ENCODE measurements at places on chromosomes 13 and 19.

- DNase-seq: no peak
Measured at GRCh38 chr19:2591537-2592291, 110.8 kb downstream of the GNG7 start.

DNA sequence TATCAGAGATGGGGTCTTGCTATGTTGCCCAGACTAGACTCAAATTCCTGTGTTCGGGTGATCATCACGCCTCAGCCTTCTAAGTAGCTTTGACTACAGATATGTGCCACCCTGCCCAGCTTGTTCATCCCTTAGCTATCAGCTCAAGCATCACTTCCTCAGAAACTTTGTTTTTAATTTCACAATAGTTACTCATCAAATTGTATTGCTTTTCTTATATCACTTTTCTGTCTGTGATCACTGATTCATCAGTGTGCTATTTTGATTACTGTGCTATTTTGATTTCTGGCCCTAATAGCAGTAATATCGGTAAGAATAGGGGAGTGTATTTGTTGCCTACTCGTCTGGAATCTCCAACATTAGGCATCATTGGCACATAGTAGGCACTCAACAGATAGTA lies 878.6 kb upstream of the PCDH20 start:
- DNase-seq: no peak

DNA sequence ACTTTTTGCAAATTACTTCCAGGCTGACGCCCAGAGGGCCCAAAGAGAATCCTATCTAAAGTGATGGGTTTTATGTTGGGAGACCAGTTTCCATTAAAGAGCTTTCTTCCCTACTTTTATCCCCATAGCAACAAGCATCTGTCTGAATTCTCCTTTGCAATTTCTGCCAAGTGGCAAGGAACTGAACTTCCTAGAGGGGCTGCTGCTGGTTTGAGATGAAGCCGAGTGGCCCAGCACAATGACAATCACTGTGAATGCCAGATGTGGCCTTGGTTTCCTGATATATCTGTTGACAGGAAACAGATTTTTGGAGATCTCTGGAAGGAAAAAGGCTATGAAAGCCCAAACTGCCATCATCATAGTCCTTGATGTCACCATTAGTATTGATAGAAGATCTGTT lies 198.6 kb downstream of the OXGR1 start:
- DNase-seq: no peak

DNA sequence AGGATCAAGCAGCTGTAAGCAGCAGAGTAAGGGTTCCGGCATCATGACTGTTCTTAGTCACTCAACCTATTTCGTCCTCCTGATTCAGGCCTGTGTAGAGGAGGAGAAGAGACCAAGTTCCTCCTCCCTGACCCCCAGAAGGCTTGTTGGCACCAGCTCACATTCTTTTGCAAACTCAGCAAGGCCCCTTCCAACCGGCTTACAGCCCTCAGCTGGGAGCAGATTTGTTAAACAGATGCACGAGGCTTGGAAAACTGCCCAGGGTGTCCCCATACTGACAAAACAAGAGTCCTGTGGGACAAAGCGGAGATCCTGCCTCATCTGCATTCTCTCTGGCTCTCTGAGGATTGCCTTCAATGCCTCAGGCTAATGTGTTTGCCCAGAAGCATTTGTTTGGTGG lies 113.2 kb upstream of the SOX21 start:
- peak; percentile 52 for DNase-seq

DNA sequence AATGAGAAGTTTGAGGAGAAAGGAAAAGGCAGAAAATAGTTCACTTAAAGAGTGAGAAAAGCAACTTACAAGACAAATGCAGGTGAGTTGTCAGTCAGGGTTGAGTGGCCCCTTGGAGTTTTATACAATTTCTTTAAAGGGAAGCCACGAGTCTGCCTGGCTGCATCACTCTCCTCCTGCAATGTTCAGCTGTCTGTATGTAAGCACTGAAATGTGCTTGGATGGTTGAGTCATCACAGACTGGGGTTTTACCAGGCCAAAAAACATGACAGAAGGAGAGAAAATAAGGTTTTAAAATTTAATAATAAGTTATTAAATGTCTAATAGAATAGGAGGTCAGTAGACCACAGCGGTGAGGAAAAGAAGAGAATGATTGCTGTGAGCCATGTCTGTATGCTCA lies 51.0 kb upstream of the FGF14 start:
- DNase-seq: no peak

DNA sequence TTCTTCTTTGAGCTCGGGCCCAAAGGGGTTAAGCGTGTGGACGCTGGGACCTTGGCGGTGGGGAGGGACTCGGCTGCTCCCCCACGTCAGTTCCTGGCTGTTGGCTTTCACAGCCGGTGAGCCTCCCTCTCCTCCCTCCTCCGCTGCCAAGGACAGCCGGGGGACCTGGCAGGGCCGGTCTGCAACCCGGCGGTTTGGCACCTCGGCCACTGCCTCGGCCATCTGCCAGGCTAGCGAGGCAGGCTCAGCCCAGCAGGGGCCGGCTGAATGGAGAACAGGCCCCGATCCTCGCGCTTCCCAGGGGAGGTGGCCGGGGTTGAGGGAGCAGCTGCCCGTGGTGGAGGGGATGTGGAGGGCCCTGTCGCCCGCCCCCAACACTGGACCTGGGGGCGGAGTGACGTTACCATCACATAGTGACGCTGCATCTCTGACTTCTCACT lies 5.0 kb downstream of the TLE5 start:
- DNase-seq: no peak

- DNase-seq: no peak
Measured at GRCh38 chr13:23751195-23751594, 138.0 kb downstream of the MIPEP start.

DNA sequence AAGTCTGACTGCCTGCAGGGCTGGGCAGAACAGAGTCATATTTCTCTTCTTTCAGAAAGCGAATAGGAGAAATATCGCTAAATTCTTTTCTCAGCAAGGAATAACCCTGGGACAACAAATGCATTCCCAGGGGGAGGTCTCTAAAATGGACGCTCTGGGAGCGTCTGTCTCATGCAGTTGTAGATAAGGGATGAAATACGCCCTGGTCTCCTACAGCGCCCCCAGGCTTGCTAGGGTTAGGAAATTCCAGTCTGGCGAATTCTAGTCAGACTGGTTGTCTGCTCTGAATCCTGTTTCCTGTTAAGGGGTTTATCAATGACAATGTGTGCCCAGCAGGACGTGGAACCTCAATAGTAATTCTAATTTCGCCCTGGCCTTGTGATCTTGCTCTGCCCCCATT lies 1214.1 kb downstream of the DIAPH3 start:
- DNase-seq: no peak

DNA sequence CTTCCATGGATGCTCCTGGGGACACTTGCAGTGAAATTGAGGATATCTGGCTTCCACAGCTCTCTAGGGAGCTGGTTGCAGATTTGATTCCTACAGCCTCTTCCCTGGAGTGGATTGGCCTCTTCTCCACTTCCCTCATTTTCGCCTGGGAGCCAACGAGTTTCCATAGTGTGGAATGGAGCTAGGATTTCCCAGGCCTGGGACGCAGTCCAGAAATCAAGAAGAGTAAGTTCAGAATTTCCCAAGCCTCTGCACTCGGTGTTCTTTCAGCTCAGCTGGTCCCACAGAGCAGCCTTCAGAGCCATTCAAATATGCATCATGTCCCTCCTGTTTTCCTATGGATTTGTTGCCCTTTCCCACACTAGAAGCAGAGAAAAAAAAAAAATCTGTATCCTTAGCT lies 68.2 kb downstream of the RAP2A start:
- DNase-seq: no peak

DNA sequence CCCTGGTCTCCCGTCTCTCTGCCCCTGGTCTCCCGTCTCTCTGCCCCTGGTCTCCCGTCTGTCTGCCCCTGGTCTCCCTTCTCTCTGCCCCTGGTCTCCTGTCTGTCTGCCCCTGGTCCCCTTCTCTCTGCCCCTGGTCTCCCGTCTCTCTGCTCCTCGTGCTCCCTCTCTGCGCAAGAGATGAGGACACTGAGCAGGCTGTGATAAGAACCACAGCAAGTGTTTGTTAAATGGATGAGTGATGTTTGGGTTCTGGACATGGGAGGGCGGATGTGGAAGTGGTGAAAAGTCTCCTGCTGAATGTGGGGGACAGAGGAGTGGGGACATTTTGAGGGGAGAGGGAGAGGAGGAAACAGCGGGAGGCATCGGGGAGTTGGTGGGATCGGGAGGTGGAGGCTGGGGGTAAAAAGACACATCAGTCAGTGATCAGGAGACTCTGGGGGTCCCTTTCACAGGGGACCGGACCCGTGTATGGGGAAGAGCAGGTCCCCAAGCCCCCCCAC lies 8.0 kb downstream of the NPAS1 start:
- no peak for DNase-seq

DNA sequence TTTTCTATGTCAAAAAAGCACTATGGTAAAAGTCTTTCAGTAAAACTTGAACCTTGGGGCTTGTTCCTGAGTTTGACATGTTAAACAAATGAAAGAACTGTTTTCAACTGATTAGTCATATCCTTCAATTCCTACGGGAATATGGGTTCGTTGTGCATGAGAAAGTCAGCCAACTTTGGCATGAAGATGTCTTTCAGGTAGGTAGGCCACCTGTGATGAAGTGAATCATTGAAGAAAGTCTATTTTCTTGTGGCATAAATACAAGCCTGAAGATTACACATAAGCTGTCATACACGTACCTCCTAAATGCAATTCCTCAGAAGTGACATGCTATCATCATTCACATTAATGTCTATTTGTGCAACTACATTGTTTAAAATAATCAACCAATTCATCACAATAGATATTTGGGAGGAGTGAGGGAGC lies 513.0 kb downstream of the IRS2 start:
- DNase-seq: no peak

- DNase-seq: no peak
Measured at GRCh38 chr13:79374578-79374977, 31.5 kb downstream of the RBM26 start.

DNA sequence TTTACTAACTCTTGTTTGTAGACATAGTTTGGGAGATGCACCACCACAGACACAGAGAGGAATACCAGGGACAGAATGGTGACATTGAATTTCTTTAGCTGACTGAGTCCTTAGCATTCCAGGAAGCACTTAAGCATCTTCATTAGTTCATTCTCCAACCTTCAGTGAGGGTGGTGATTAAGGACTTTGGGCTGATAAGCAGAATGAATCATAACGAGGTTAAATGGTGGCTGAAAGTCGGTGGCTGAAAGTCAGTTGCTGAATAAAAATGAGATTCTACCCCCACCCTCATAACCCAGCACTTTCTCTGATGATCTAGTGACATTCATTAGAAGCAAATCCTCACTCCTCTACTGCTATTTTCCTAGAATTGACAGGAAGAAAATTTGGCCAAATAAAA lies 10.6 kb downstream of the PCDH8 start:
- no peak for DNase-seq

GRCh38 chr19:18279516-18280246 lies 1.7 kb downstream of the JUND start:
- DNase-seq: peak; percentile 95

DNA sequence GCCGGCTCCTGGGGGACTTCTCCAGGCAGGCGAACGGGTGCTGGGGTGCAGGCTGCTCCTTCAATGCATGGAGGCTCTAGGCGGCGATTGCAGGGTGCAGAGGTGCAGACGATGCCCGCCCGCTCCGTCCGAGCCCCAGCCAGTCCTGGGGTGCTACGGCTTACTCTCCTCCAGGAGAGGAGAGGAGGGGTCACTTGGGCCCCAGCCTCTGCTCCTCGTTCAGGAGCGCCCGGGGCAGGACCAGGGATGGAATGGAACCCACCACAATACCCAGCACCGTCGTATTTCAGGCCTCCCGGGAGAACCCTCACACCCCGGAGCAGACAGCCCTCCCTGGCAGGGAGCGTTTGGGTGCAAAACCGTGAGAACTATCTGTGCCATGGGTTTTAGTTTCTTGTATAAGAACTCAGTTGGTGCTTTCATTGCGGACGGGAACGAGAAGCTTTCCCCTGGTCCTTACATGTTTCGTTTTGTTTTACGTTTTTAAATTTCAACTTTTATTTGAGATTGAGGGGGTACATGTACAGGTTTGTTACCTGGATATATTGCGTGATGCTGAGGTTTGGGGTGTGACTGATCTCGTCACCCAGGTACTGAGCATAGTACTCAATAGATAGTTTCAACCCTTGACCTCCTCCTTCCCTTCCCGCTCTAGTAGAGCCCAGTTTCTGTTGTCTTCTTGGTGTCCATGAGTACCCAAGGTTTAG lies 46.8 kb downstream of the ARHGEF18 start:
- DNase-seq: no peak

GRCh38 chr19:10766049-10766623 lies 48.3 kb downstream of the DNM2 start:
- no peak for DNase-seq

DNA sequence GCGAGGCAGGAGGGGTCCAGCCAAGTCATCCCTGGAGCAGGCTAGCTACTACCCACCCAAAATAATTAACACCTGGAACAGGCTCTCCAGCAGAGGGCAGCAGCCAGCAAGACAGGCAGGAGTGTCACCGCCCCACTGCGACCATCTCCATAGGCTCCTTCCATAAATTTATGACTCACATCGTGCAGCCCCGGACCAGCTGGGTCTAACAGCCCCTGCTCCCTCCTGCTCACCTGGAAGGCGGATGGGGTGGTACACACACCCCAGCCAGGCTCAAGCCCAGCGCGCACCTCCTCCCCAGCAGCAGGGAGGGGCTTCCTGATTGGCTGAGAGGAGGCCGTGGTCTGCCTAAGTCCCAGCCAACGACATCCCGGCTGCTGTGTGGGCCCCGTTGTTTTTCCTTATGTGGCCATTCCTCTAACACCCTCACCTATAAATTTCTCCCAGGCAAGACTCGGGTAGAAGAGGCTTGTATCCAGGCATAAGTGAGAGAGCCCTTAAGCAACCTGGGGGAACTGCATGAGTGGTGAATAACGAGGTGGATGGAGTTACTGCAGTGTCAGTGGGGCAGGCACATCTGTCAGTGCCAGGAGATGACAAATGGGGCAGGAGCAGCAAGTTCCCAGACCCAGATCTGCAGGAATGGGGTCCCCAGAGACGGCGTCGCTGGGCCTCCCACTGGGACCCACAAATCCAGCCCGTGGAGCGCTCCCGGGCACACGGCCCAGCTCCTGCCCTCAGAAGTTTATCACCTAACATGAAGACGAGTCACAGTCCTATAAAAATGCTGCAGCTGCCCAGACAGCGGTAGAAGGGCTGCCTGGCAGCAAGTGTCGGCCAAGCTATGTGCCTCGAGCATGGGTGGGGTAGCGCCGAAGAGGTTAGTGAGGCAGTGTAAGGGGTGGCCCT lies 43.1 kb downstream of the CEBPG start:
- peak; percentile 61 for DNase-seq

DNA sequence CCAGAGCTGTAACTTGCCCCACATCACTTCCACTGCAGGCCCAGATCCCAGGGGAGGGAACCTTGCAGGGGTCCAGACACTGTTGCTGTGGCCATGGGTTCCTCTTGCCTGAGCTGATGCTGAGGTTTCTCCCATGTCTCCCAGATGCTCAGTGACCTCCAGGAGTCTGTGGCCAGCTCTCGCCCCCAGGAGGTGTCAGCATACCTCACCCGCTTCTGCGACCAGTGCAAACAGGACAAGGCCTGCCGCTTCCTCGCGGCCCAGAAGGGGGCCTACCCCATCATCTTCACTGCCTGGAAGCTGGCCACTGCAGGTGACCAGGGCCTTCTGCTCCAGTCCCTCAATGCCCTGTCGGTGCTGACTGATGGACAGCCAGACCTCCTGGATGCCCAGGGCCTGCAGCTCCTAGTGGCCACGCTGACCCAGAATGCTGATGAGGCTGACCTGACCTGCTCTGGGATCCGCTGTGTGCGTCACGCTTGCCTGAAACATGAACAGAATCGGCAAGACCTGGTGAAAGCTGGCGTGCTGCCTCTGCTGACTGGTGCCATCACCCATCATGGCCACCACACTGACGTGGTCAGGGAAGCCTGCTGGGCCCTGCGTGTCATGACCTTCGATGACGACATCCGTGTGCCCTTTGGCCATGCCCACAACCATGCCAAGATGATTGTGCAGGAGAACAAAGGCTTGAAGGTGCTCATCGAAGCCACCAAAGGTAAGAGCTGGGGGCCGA lies 12.1 kb upstream of the SLC25A42 start:
- DNase-seq: no peak
